A549 treated with RU486 at 1 μM for 4 hours (cell line): ENCODE measurements at places on chromosomes 12 and 14. TPM values are rescaled to one million over a fixed set of nuclear protein-coding genes. Genes with fewer than 3 reads are reported as not detected.

Gene KLRC3
- 0.31 to 0.37 TPM (median 0.32 TPM) in 3 of 5 replicates, not detected in the others for total RNA-seq

Gene PDZRN4
- 0.03 TPM in 1 of 5 replicates, not detected in the others for total RNA-seq

Gene BIN2
- total RNA-seq: 0.12 to 0.21 TPM (median 0.15 TPM) in 4 of 5 replicates, not detected in the other

Gene ABCD4
- total RNA-seq: 30.1 to 33.2 TPM (median 33.0 TPM) in 5 replicates

Gene GYS2
- not detected in 5 replicates for total RNA-seq

Gene KRT73
- not detected in 5 replicates for total RNA-seq

Gene IL26
- not detected in 5 replicates for total RNA-seq

Gene HOXC11
- total RNA-seq: 0.39 to 0.58 TPM (median 0.45 TPM) in 5 replicates

Gene LHX5
- total RNA-seq: 0.03 TPM in 1 of 5 replicates, not detected in the others

Gene BDKRB1
- total RNA-seq: 0.45 to 1.3 TPM (median 0.87 TPM) in 5 replicates

Gene HOTAIR
- total RNA-seq: 0.07 to 0.17 TPM (median 0.12 TPM) in 4 of 5 replicates, not detected in the other

Gene SYCP3
- total RNA-seq: 0.13 TPM in 1 of 5 replicates, not detected in the others

Gene KCNC2
- total RNA-seq: not detected in 5 replicates

Gene EML5
- 0.47 to 1.1 TPM (median 0.83 TPM) in 5 replicates for total RNA-seq

Gene GLIPR1
- 24.7 to 34.6 TPM (median 29.9 TPM) in 5 replicates for total RNA-seq

Gene LTB4R2
- 2.5 to 5.7 TPM (median 4.3 TPM) in 5 replicates for total RNA-seq

Gene IGFBP6
- total RNA-seq: 148 to 244 TPM (median 232 TPM) in 5 replicates

Gene ANKRD9
- 5.4 to 14.9 TPM (median 13.3 TPM) in 5 replicates for total RNA-seq

Gene CD163
- total RNA-seq: not detected in 5 replicates

Gene PPFIA2
- total RNA-seq: 0.55 TPM in 1 of 5 replicates, not detected in the others

Gene FBLN5
- total RNA-seq: 1.8 to 2.3 TPM (median 2.2 TPM) in 5 replicates

Gene BRI3BP
- 12.7 to 22.3 TPM (median 20.3 TPM) in 5 replicates for total RNA-seq

Gene DIO3
- 0.12 TPM in 1 of 5 replicates, not detected in the others for total RNA-seq

Gene TMPRSS12
- not detected in 5 replicates for total RNA-seq

Gene GLT1D1
- total RNA-seq: not detected in 5 replicates

Gene PITPNM2
- 11.7 to 20.3 TPM (median 16.9 TPM) in 5 replicates for total RNA-seq

Gene DLK1
- total RNA-seq: 0.20 to 0.45 TPM (median 0.42 TPM) in 5 replicates

Gene KRT72
- not detected in 5 replicates for total RNA-seq

Gene FAM181A
- not detected in 5 replicates for total RNA-seq

Gene RERGL
- total RNA-seq: not detected in 5 replicates

Gene HOXC9
- total RNA-seq: 11.4 to 14.1 TPM (median 13.1 TPM) in 5 replicates

Gene NKX2-8
- 1.5 to 4.3 TPM (median 3.5 TPM) in 5 replicates for total RNA-seq

Gene IKBIP
- 31.8 to 74.8 TPM (median 67.8 TPM) in 5 replicates for total RNA-seq

Gene OR4E2
- not detected in 5 replicates for total RNA-seq

Gene GRIN2B
- 3.9 to 5.7 TPM (median 4.4 TPM) in 5 replicates for total RNA-seq

Gene HSPA2
- 33.3 to 42.6 TPM (median 40.0 TPM) in 5 replicates for total RNA-seq

Gene TESPA1
- total RNA-seq: not detected in 5 replicates

Gene GLIPR1L1
- not detected in 5 replicates for total RNA-seq

Gene POTEG
- not detected in 5 replicates for total RNA-seq

Gene TSPAN9
- 18.7 to 30.3 TPM (median 22.9 TPM) in 5 replicates for total RNA-seq

Gene KRT78
- total RNA-seq: 0.08 TPM in 1 of 5 replicates, not detected in the others

Gene NTF3
- not detected in 5 replicates for total RNA-seq

Gene CFAP73
- total RNA-seq: 0.10 TPM in 2 of 5 replicates, not detected in the others

Gene TAS2R19
- total RNA-seq: 0.16 TPM in 1 of 5 replicates, not detected in the others

Gene TEX52
- not detected in 5 replicates for total RNA-seq

Gene HSPB8
- 13.0 to 20.4 TPM (median 16.5 TPM) in 5 replicates for total RNA-seq

Gene ANKRD13A
- total RNA-seq: 15.0 to 23.7 TPM (median 18.3 TPM) in 5 replicates

Gene CAMKK2
- total RNA-seq: 17.3 to 27.3 TPM (median 25.2 TPM) in 5 replicates

Gene LRRC23
- total RNA-seq: 16.6 to 19.4 TPM (median 18.2 TPM) in 5 replicates

Gene CPM
- total RNA-seq: 4.7 to 9.4 TPM (median 8.7 TPM) in 5 replicates

Gene KCNA1
- total RNA-seq: not detected in 5 replicates

Gene MON2
- total RNA-seq: 8.2 to 17.1 TPM (median 15.2 TPM) in 5 replicates

Gene TAPBPL
- 2.2 to 5.2 TPM (median 3.7 TPM) in 5 replicates for total RNA-seq

Gene PAX9
- 1.4 to 2.9 TPM (median 2.5 TPM) in 5 replicates for total RNA-seq
